ENCODE measurements at places on chromosomes 7 and 10.

GRCh38 chr10:34102237-34102673 is 712.8 kb downstream of the PARD3 start:
- DNase-seq, result no peak

GRCh38 chr10:7487528-7487927 is 76.7 kb upstream of the SFMBT2 start:
- no peak for DNase-seq

DNA sequence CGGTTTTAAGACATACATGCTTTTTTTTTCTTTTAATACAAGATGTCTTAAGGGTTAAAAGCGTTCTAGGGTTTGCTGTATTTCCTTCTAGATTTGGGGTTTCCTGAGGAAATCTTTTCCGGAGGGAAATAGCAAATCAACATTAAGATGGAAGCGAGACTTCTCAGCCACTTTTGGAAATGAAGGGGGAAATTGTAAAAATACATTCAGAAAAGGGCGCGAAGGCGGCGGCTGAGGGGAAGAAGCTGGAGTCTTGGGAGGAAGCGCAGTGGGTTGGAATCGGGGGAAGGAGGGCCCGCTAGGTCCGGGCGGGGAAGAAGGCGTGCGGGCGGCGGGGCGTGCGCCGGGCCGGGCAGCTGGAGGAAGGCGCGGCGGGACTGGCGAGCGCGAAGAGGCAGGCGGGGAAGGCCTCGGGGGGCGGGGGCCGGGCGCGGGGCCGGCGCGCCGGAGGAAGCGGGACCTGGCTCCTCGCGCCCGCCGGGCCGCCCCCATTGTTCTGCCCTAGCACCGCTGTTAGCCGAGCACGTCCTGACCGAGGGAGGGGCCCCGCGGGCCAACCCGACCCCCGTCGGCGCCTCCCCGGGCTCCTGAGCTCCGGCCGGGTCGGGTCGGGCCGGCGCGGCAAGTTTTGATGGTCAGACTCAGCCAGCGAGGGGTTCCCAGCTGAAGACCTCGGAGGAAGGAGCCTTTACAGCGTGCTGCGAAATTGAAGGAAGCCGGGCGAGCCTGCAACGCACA is 1.5 kb upstream of the SKIDA1 start:
- no peak for DNase-seq

GRCh38 chr7:121940918-121941317 is 68.0 kb downstream of the PTPRZ1 start:
- DNase-seq, result no peak

DNA sequence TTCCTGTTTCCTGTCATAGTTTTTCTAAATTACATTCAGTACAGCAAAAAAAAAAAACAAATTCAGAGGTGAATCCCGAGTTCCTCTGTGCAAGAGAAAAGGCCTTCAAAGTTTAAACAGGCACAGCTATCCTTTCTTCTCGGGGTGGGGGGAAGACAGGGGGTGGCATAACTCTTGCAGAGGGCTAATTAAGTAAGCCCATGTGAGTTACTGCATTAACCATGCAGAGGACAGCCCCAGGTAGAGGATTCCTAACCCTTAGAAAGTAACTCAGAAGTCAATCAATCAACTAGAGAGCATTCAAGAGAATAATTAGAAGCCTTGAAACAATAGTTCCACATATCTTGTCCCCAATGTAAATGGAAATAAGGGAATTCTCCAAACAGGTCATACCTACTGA is 170.9 kb downstream of the CSTF2T start:
- no peak for DNase-seq

DNA sequence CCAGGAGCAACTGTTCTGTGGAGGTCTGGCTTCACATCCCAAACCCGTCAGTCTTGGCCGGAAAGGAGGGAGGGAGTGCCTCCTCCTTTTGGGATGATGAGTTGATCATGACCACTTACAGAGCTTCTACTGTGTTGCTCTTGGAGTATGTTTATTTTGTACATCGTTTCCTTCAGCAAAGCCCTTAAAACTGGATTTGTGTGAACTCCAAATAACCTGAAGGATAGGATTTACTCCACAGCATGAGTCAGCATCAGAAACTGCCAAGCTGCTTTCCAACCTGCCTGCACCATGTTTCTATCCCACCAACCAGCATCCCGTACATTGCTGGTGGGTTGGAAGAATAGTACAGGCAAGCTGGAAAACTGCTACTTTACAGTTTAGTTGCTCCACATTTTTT is 3.5 kb downstream of the CCDC201 start:
- no peak for DNase-seq

DNA sequence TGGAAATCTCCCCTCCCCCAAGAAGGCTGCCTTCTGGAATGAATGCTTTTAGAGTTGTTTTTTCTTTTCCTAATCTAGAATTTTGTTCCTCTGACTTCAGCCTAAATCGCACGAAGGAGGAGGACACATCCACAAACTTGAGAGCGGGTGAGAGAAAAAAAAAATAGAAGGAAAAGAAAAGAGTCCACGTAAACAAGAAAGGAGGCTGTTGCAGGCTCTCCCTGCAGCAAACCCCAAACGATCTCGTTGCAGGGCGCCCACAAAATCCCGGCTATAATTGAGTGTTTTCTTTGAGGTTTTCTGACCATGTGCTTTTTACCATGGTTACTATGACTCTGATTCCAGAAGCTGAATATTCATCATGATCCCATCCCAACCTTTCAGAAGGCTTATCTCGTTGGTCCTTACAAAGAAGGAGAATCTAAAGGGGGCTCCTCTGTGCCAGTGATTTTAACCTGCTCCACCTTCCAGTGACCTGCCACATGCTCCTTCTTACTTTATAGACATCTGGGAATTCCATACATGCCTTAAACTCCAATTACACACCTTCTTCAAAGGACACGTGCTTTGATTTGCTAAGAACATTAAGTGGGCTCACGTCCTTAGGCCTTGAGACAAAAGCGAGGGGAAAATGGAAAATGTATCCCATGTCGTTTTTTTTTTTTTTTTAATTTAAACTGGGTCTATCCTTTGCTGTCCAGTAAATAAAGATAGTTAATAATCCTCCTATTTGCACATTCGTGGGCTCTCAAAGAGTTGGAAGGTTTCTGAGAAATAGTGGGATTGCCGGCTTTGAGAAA is 5.8 kb downstream of the TWIST1 start:
- DNase-seq, result no peak

GRCh38 chr10:75660823-75661222 is 229.4 kb downstream of the LRMDA start:
- DNase-seq, result no peak
